Right cardiac atrium (tissue), 5 donors: ENCODE measurements at places on chromosomes 7 and 10.

DNA sequence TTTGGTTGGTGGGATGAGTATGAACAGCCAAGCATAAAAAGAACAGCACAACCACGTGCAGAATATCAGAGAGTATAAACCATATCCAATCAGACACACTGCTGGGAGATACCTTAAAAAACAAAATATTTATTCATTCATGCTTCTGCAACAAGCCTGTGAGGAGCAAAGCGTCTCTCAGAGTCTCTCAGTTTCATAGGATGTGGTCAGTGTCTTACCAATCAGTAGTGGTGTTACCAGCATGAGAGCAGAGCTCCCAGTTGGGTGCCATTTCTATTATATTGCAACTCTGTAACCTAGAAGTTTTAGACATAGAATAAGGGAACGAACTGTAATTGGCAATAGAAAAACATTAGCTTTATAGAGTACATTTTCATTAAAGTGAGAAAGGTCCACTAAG lies 445.9 kb upstream of the LRRN3 start:
- DNase-seq = no peak

- DNase-seq = no peak
Observed at GRCh38 chr10:88386204-88386788, 196.8 kb downstream of the RNLS start.

- no peak for DNase-seq
Observed at GRCh38 chr7:112414855-112415490, 35.3 kb upstream of the IFRD1 start.

DNA sequence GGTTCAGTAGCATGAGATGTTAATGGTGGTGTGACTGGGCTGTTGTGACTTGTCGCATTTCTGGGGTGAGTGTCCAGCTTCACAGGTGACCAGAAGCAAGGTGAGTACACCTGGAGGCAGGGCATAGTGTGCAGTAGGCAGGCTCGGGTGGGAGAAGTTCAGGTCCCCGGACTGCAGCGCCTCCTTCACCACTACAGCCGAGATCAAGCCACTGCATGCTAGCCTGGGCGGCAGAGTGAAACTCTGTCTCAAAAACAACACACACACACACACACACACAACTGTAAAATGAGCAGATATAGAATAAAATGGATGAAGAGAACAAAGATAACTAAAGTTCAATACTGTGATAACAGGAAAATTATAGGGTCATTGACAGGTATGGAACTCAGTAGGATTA lies 11.1 kb upstream of the PARD3 start:
- no peak for DNase-seq

- DNase-seq = no peak
Observed at GRCh38 chr10:71434760-71435394, 38.2 kb downstream of the CDH23 start.

DNA sequence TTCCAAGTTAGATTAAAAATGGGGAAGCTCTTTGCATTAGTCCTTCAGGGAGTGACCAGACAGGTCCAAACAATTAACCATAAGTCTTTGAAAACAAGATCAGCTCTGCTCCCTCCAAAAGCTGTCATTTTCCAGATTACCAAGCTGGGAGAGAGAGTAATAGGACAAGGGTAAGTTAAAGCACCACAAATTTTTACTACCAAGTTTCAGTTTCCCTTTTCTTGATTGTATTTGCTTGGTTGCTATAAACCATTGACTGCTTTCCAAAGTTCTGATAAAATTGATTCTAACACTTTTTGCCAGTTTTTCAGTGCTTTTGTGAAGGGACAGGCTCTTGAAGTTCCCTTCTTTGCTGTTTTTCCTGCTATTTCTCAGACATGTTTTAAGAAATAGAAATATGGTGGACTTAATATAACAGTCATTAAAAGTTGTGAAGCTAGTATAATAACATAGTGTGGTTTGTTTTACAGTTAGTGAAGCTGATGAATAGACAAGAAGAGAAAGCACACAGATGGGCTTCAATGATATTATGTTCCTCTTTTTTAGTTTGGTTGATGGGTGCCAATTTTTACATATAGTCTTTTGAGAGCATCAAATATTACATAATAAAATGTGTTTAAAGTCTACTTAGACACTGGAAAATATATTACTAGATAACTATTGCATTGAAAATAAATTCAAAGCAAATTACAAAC lies 40.0 kb upstream of the ZNF365 start:
- no peak for DNase-seq

DNA sequence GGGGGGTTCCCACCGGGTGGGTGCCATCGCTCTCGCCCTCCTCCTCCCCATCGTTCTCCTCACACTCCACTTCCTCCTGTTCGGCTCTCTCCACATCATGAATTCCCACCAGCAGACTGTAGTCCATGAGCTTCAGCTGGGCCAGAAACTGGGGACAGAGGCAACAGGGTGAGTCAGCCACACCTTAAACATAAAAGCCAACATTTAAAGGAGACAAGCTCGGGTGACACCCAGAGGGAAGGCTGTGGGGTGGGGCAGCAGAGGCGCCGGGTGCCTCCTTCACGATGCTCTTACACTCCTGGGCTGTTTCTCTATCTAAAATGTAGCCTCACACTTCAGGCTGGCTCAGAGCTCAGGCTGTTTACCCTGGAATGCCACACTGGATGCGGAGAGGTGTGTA lies 172.5 kb downstream of the PIP4K2A start:
- no peak for DNase-seq

DNA sequence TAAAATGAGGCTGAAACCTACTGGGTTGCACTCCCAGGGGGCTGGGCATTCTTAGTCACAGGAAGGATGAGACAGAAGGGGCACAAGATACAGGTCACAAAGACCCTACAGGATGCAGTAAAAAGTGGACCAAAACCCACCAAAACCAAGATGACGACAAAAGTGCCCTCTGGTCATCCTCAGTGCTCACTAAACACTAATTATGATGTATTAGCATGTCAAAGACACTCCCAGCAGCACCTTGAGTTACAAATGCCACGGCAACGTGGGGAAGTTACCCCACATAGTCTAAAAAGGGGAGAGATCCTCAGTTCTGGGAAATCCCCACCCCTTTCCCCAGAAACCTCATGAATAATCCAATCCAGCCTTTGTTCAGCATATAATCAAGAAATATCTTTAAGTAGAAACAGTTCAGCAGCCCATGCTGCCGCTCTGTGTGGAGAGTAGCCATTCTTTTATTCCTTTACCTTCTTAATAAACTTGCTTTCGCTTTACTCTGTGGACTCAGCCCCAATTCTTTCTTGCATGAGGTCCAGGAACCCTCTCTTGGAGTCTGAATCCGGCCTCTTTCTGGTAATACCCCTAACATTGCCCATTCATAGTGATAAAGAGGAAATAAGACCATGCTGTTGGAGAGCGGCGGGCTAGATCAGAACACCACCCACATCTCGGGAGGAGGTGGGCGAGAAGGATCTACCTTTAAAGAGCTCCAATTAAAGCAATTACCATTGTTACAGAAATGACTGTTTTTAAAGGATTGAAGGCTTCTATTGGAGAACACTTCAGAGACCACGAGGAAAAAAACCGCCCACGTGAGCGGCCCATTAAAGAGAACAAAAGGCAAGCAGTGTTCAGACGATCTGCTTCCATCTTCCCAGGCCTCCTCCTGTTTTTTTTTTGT lies 170.9 kb downstream of the USP6NL start:
- DNase-seq = no peak

- DNase-seq = no peak
Observed at GRCh38 chr7:40923626-40924025, 779.3 kb downstream of the INHBA start.

DNA sequence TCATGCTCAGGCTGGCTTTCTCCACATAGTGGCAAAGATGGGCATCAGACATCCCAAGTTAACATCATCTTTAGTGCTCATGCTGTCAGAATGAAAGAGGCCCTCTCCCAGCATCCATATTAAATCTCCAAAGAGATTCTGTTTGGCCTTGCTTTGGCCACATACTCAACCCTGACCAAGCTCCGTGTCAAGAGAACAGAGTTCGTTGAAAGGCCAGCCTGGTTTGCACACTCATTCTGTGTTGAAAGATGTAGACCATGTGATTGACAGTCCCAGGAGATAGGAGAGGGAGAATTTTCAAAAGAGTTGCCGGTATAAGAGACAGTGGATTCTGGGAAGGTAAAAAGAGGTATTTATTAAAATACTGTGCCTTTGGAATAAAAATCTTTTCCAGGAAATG lies 19.7 kb downstream of the MET start:
- DNase-seq = no peak

GRCh38 chr10:12088919-12089318 lies 20.2 kb downstream of the DHTKD1 start:
- DNase-seq = no peak

DNA sequence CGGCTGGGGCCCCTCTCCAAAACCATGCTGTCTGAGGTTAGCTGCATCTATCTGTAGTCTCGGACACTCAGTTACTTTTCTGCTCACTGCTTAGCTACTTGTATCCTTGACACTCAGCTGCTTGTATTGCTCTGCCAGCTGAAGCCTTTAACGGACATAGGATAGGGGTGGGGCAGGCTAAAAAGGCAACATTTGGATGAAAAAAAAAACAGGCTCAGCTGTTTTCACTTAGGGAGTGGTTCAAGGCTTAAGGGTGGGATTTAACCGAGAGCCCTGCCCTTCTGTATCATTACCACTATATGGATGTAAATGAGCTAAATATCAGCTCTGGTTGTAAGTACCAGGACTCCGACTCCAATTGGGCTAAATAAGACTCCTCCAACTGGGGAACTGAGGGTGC lies 28.6 kb downstream of the LSMEM1 start:
- DNase-seq = no peak

- DNase-seq = no peak
Observed at GRCh38 chr7:112887337-112887736, 97.1 kb upstream of the TMEM168 start.

DNA sequence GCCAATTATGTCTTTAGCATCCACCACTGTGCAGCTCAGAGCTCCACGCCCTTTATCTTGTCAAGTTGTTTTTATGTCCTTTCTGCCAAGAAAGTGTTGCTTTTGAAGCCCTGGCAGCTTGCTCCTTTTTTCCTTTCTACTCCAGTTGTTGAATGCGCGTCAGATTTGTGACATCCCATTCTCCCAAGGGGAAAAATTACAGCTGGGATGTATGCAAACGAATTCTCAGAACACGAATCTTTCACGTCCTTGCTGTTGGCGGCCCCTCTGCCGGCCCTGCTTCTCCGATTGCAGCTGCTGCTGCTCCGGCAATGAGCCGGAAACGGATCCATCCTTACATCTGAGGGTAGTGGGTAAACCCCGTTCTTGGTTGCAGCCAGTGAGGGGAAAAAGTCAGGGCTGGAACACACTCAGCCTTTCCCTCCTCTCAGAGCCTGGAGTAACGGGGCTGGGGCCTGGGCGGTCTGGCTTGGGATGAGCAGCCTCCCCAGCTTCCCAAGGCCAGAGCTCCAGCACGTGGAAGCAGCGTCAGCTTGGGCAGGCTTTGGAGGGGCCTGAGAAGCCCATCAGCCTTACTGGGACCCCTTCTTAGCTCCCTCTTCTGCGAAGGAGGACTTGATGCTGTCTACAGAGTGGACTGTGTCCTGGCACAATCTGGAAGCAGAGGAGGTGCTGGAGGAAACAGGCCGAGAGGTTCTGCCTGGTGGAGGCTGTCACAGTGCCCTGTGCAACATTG lies 79.0 kb upstream of the CHST15 start:
- DNase-seq = no peak

GRCh38 chr7:46224363-46224762 lies 303.3 kb upstream of the IGFBP3 start:
- no peak for DNase-seq

- peak; percentile 61 for DNase-seq
Observed at GRCh38 chr10:35172574-35172973, 45.9 kb downstream of the CREM start.

GRCh38 chr7:139431459-139431858 lies 52.0 kb downstream of the KLRG2 start:
- no peak for DNase-seq

DNA sequence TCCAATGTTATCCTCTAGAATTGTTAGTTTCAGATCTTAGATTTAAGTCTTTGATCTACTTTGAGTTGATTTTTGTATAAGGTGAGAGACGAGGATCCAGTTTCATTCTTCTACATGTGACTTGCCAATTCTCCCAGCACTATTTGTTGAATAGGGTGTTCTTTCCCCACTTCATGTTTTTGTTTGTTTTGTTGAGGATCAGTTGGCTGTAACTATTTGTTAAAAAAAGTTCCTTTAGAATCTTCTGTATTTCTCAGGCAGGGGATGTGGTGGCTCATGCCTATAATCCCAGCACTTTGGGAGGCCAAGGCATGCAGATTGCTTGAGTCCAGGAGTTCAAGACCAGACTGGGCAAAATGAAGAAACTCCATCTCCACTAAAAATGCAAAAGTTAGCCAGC lies 151.8 kb downstream of the JMJD1C start:
- DNase-seq = no peak

DNA sequence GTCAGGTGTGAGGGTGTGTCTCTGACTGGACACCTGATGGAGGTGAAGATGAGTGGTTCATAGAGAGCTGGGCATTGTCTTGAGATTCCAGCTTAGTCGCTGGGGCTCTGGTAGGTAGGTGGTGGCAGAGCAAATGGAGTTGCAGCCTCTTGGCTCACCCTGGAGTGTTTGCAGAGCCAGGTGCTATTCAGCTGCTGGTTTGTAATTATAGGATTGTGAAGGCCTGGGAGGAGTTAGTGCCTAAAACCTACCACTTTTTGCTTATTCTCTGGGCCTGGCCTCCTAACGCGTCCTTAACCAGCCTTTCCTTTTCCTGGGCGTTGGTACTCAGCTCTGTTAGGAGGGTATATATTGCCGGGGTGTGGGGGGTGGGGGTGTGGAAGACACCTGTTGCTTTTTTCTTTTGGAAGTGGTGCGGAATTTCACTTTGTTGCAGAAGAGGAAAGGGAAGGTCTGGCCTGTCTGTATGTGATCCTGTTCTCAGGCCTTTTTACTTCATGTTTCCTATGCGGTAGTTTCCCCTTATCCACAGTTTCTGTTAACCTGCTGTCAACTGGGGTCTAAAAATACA lies 3.2 kb downstream of the PPRC1 start:
- no peak for DNase-seq

DNA sequence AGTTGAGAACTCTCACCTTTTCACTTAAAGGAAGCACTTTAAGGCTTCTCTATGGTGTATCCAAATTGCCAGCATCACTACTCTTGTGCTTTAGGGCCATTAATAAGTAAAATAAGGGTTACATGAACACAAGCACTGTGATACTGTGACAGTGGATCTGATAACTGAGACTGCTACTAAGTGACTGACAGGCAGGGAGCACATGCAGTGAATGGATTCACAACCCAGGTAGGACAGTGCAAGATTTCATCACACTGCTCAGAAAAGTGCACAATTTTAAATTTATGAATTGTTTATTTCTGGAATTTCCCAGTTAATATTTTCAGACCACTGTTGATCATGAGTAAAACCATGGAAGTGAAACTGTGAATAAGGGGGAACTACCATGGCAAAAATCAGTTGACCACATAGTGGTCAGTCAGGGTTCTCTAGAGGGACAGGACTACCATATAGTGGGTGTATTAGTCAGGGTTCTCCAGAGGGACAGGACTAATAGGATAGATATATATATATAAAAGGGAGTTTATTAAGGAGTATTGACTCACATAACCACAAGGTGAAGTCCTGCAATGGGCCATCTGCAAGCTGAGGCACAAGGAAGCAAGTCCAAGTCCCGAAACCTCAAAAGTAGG lies 20.9 kb upstream of the CYP51A1 start:
- no peak for DNase-seq

- DNase-seq = no peak
Observed at GRCh38 chr7:37033141-37033540, 308.8 kb upstream of the AOAH start.
